ENCODE measurements at places on chromosomes 2 and 18. TPM values are rescaled to one million over a fixed set of nuclear protein-coding genes. Genes with fewer than 3 reads are reported as not detected.

DNA sequence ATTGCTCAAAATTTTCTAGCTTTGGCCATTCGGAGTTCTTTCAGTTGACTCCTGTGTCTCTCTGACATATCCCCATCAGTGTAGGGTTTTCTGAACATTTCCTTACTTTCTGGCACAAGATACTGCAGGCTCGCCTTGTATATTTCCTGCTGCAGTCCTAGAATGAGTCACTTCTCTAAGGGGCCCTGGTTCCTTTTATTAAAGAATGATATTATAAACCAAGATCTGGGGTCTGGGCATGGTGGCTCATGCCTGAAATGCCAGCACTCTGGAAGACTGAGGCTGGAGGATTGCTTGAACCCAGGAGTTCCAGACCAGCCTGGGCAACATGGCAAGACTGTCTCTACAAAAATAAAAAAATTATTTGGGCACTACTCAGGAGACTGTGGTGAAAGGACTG lies 3.0 kb upstream of the RPL37A start:
- DNase-seq, result no peak

- DNase-seq, result no peak
These were observed 830.1 kb upstream of the ZEB2 start for GRCh38 chr2:145350011-145350410.

- no peak for DNase-seq
These were observed 214.0 kb downstream of the SS18 start for GRCh38 chr18:25876330-25876948.

GRCh38 chr18:8559612-8560186 lies 49.5 kb upstream of the RAB12 start:
- no peak for DNase-seq

DNA sequence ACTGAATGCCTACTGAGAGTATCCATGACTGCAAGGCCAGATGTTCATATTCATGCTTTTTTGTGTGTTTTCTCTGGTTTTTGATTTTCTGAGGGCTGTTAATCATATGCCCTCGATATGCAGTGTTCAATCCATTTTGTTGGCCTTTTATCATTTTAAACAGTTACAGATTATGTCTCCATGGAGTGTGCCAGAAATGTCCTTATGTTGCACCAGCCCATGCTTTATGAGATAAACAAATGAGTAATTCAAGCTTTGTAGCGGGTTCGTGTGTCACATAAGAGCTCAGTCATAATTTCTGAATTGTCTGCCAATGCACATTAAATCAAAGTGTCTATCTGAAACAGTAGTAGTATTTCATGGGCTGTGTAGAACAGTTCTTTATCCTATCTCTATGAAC lies 583.0 kb downstream of the THSD7B start:
- no peak for DNase-seq

DNA sequence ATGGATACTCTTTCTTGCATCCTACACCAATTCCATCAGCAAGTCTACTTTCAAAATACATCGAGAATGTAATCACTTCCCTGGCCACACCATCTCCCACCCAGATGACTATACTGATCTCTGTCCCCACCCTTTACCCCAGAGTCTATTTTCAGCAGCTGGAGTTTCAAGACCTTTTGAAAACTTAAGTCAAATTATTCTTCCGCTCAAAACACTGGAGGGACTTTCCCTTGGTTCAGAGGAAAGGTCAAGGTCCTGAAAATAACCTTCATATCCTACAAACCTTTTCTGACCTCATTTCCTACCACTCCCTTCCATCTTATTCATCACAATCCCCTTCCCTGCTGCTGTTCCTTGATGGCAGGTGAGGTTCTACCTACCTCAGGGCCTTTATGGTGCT lies 58.8 kb upstream of the LYPD6 start:
- DNase-seq, result no peak

GRCh38 chr2:124080281-124081153 lies 55.4 kb downstream of the CNTNAP5 start:
- DNase-seq, result no peak

DNA sequence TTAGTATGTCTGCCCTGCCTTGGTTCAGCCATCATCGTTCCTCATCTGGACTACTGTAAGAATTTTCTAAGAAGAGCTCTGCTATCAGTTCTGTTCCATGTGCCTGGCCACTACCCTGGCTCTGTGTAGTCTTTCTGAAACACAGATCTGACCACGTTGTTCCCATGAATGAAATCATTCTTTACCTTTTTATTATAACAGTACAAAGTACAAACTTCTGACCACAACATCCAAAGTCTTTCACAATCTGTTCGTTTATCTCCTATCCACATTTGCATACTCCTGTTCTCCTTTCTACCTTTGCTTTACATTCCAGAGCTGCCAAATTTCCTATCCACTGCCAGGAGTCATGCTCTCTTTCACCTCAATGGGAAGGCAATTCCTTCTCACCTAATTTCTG lies 284.6 kb upstream of the LRP1B start:
- DNase-seq, result no peak

GRCh38 chr2:68918497-68918896 lies 34.2 kb downstream of the GKN2 start:
- no peak for DNase-seq

- DNase-seq, result no peak
These were observed 615 bp upstream of the USP39 start for GRCh38 chr2:85615413-85615728.

DNA sequence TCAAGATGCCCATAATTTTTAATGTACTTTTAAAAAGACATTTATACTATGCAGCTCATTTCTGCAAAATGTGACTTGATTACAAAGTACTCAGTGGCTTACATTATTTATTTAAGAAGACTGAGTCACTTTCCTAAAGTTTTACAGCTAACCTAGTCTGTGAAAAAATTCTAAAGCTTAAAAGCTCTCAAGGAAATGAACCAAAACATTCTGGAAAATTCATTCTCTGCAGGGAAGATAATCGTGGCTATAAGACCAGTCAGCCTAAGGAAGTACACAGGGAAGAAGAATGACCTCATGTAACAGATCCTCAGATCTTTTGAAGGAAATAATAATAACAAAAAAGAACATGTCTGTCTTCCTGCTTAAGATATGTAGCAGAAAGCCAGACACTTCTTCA lies 232.1 kb upstream of the STK17B start:
- no peak for DNase-seq

LONRF2 gene
- 0.29 TPM for total RNA-seq

MFF gene
- total RNA-seq, result 70.4 TPM

TM4SF20 gene
- not detected for total RNA-seq

SUPT7L gene
- total RNA-seq, result 40.2 TPM

SERPINB3 gene
- total RNA-seq, result not detected

CFAP65 gene
- total RNA-seq, result not detected

MC2R gene
- not detected for total RNA-seq

All from B cell (primary cell).